ENCODE measurements at places on chromosomes 16 and 17.
A peak's percentile ranks its signal among the peaks of the same experiment; 100 is the strongest.

DNA sequence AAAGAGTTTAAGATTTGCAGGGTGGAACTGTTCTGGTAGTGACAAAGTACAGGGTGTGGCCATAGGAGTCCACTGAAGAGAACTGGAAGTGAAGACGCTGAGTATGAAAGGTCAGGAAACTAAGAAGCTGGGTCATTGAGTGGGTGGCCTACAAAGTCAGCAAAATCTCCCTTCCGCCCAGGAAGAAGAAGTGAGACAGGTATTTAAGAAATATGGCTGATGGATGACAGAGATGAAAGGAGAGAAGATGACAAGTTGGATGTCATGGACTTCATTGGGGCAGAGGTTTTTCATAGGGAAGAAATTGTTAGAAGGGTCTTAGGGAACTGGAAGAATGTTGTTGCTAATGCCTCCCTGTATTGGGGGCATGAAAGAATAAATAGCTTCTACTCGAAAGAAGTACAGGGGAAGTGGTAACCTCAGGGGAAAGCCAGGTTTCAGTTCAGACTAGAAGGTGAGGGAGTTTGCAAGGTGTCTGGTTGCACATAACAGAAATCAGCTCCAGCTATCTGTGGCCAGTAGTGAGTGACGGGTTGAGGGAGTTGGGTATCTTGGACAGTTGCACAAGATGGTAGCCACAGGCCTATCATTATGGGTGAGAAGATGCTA, 33.6 kb upstream of the MED13 start:
- no peak for DNase-seq

DNA sequence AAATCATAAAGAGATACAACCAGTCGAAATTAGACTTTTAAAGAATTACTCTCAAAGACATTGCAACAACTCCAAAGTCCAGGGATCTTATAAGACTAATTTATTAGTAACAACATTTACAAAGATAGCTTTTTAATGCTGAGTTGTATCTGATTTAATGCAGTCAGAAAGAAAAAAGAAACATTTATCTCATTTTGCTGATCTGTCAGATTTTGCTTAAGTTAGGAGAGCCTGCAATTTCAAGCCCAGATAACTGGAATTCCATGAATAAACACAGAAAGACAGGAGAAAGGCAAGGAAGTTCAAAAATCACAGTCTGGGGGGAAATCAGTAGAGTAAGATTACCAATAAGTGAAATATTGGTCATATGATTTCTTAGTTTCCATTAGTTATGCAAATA, 22.9 kb downstream of the SLFN11 start:
- no peak for DNase-seq

DNA sequence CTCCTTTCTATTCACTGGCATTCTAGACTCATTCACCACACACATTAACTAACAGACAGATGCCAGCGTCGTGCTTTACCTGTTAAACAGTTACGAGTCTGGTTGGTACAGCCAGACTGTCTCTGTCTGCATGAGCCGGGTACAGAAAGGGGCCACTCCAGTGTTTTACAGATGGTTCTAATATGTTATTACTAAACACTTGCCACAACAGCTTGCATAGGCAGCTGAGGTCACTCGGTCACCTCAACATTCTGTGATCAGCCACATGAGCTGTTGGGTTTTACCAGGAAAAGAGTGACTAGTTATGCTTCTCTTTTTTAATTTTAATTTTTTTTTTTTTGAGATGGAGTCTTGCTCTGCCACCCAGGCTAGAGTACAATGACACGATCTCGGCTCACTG, 25.2 kb downstream of the CD300A start:
- no peak for DNase-seq

- DNase-seq, result no peak
Measured at GRCh38 chr17:73311428-73311780, 397 bp downstream of the CDC42EP4 start.

DNA sequence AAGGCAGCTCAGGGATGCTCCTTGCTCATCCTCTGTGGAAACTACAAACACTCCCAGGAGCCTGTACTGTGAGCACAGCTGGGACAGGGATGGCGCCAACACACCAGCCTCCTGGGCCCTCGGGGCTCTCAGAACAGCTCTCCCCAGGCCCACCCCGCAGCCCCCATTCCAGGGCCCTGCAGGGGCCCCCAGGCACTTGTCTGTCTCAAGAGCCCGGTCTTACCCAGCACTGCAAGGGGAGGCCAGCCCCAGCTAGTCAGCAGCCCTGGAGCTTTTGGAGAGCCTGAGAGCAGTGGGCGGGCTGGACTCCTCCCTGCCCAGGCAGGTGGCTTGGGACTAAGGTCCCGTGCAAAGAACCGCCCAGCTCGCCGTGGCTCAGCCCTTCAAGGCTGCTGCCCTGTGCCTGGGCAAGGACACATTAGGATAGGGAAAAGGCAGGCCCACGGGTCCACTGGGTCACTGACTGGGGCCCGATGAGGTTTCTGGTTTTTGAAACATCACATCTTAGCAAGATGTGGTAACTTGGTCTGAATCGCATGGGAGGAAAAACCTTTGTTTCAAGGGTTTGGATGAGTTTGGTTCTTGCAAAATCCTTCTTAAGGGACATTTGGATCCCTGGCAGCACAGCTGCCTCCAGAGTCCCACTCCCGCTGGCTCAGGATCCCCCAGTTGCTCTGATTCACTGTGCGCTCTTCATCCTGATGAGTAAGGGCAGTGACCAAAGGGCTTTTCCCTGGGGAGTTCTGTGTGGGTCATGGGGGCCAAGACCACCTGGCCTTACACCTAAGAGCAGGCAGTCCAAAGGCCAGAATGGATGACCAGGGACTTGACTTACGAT, 2.8 kb downstream of the DNASE1L2 start:
- no peak for DNase-seq

GRCh38 chr17:28396635-28397239, 9.3 kb downstream of the SLC46A1 start:
- DNase-seq, result no peak

GRCh38 chr17:42407289-42407836, 15.7 kb downstream of the CAVIN1 start:
- no peak for DNase-seq

- DNase-seq, result peak; percentile 37
Measured at GRCh38 chr16:55701442-55702319, 45.9 kb downstream of the SLC6A2 start.

- no peak for DNase-seq
Measured at GRCh38 chr17:16932611-16933010, 39.3 kb downstream of the TNFRSF13B start.

GRCh38 chr17:76131051-76131691, 9.9 kb downstream of the FOXJ1 start:
- no peak for DNase-seq

GRCh38 chr16:68517606-68518166, 21.4 kb upstream of the ZFP90 start:
- no peak for DNase-seq

GRCh38 chr16:58249388-58249779, 45.4 kb downstream of the PRSS54 start:
- no peak for DNase-seq

Data from HCEC 1CT (cell line).